ENCODE measurements at places on chromosomes 16 and 17.

DNA sequence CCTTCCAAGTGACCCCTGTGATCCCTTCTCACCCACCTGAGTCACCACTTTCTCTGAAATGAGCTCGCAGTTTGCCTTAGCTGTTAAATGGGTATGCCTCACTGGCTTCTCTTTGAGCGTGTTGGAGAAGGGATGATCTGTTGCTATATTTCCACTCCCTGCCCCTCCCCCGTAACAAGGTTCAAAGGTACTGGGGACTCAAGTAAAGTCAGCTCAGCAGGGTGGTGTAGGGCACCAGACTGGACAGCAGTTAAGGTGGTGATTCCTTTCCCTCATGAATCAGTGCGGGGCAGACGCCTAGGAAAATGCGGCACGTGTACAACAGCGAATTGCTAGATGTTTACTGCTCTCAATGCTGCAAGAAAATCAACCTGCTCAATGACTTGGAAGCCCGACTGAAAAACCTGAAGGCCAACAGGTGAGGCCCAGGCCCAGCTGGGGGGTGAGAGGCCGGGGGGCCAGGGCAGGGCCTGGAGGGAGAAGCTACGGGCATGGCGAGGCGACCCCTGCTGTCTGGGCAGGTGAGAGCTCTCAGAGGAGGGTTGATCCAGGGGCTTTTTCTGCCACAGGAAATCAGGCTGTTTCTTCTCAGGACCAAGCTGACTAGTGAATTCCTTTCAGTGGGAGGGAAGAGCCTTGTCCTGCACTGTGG lies 130.3 kb downstream of the RAB11FIP4 start:
- no peak for DNase-seq

- no peak for DNase-seq
These were observed 15.6 kb upstream of the PDK2 start for GRCh38 chr17:50079334-50080095.

GRCh38 chr16:88102597-88102996 lies 151.4 kb downstream of the BANP start:
- DNase-seq, result no peak

DNA sequence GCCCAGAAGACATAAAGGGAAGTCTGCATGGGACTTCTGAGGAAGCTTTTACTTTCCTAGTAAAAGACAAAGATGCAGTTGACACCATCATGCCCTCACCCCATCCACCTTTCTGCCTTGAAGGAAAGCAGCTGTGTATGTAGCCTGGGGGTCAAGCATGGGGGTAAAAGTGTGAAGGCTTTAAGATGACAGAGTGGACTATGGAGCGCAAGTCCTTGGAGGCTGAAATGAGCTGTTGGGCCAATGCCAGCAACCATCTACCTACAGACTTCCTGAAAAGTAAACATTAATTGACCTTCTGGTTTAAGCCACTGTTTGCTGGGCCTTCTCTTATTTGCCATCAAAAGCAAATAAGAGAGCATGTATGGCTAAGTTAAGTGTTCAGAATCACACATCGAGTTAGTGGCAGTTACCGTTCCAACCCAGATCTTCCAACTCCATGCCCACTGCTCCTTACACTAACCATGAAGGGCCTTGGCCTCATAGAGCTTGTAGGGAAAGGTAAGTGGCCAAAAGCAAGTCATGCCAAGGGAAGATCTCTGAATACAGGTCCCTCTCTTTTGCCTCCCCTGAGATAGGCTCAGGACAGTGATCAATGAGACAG lies 30.0 kb downstream of the SLC13A5 start:
- no peak for DNase-seq

GRCh38 chr17:64573214-64573613 lies 66.4 kb downstream of the CEP95 start:
- DNase-seq, result no peak

GRCh38 chr16:87602821-87603683 lies 744 bp downstream of the JPH3 start:
- no peak for DNase-seq

DNA sequence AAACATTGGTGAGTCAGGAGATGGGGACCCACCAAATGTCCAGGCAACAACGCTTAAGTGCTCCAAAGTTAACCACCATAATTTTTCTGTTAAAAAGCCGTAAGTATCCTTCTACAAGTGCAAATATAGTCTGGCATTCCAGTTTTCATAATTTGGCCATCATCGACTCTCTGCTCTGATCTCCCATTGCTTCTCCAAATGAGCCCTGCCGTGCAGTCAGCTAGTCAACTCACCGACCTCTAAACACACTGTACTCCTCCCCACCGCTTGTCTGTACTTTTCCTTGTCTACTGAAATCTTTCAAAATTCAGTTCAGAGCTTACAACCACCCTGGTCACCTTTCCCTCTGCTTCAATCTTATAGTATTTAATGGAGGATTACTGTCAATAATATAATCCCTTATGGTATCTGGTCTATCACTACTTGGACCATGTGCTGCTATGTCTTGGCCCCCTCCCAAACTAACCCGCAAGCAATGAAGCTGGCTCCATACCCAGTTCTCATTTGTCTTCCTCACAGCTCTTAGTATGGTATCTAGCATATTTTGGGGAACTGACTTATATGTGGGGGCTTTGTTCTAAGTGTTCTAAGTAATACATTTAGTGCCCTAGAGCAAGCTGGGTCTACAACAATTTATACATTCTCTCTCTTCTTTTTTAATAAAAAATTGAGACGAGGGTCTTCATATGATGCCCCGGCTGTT lies 52.7 kb upstream of the SLC25A19 start:
- no peak for DNase-seq

DNA sequence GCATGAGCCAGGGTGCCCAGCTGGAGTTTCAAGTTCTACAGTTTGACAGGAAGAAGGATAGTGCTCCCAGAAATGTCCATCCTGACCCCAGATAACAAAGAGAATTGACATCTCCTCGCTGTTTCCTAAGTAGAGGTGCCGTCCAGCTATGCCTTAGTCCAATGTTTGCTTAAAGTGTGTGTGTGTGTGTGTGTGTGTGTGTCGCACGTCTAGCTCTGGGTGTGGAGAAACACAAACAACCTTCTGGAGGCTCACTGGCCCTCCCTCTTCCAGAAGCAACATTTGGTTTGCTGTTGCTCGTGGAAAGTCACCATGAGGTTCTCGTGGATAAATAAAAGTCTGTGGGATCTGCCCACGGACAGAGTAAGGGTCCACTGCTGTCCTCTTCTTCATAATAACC lies 22.1 kb downstream of the EMP2 start:
- DNase-seq, result no peak

DNA sequence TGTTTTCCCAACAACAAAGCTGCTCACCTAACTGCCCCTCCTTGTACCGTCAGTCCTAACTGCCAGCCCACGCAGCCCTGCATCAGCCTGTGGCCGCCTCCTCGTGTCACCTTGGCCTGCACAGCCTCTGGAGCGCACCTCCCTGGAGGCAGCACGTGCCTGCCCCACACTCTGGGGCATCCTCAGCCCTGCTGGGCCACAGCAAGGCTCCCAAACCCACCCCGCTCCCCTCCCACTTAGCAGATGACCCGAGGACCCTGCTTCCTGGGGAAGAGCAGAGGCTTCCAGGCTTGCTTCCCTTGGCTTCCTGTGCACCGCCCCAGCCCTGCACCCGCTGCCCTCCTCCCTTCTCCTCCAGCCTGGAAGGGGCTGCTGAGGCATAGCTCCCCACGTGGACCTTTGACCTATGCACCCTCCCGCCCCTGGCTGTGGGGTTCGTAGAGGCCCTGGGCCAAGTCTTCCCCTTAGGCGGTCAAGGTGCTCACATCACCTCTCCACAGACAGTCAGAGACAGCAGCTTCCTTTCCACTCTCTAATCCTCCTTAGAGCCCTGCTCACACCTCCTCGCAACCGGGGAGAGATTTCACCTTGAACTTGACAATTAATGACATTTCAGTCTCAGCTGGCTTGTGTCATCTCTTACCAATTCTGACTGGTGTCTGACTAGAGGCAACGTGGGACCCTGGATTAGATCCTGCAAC lies 115.0 kb downstream of the MGAT5B start:
- DNase-seq, result no peak

DNA sequence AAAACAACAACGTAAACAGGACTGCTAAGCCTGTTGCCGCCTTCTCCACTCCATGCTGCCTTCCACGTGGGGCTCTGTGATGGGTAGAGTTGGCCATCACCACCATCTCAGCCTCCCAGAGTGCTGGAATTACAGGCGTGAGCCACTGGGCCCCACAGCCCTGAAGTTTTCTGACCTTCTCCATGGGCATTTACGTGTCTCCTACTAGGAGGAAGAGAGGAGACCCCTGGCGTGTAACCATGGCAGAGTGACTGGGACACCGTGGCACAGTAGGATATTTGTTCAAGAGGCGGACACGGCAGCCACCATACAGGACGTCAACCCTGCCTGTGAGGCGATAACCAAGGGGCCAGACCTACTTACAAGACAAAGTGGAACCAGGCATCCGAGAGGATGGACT lies 31.1 kb downstream of the TRPV3 start:
- no peak for DNase-seq

- no peak for DNase-seq
These were observed 2.3 kb upstream of the SOX9 start for GRCh38 chr17:72118335-72119076.

GRCh38 chr17:2710071-2710802 lies 1.3 kb downstream of the CLUH start:
- no peak for DNase-seq

DNA sequence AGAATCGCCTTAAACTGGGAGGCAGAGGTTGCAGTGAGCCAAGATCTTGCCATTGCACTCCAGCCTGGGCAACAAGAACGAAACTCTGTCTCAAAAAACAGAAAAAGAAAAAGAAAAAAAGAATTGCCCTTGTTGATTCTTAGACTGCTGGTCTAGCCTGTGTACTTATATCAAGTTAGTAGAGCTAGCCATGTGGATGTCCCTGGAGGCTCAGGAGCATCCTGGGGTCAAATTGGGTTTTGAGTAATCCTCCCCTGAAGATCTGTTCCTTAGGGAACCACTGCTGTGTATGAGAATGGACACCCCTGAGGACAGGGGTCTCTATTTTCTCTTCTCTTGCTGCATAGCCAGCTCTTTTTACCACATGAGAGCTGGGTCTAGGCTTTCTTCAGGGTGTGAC lies 21.5 kb downstream of the SLC7A6OS start:
- DNase-seq, result no peak

GRCh38 chr17:8674344-8675305 lies 44.1 kb upstream of the MYH10 start:
- DNase-seq, result no peak

DNA sequence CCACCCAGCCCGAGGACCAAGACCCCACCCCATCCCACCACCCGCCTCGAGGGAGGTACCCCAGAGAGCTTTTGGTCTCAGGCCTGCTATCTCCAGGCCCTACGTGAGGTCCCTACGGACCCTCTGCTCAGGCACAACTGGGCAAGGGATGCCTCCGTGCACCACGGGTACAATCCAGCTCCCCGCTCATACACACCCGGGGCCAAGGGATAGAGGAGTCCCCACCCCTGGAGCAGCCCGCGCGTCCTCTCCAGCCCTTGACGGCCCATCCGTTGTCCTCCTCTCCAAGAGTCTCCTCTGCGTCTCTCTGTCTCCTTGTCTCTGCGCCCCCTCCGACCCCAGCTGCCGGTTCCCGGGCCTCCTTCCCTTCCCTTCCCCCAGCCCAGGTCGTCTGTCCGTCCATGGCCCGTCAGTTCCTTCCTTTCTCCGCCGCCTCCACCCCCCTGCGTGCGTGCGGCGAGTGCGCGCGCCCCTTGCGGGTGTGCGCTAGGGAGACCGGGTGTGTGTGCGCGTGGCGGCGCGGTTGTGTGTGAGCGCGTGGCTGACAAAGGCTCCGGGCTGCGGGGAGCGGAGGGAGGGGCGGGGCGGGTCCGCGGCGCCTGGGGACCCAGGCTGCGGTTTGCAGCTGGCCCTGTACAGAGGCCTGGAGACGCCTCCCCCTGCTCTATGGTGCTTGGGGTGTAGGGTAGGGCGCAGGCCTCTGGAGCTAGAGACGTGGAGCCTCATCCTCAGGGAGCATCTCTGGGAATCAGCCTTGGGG lies 930 bp downstream of the SPNS2 start:
- DNase-seq, result no peak
